Memory B cell (primary cell): ENCODE measurements at places on chromosomes 3 and 15.

DNA sequence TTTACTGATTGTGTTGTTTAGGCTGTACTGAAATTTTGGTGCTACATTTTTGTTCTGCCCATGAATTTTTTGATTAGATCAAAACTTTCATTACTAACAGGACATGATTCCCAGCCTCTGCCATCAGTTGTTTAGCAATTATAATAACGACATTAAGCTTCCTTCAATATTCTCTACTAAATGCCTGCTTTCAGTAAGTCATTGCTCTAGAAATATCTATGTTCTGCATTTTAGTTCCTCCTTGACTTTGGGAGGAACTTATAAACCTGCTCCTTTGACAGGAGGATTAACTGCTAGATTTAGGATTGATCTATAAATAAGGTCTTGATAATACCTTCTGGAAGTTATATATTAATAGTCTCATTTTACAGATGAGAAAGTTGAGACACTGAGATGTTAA is 269.1 kb downstream of the RAP2B start:
- no peak for DNase-seq

DNA sequence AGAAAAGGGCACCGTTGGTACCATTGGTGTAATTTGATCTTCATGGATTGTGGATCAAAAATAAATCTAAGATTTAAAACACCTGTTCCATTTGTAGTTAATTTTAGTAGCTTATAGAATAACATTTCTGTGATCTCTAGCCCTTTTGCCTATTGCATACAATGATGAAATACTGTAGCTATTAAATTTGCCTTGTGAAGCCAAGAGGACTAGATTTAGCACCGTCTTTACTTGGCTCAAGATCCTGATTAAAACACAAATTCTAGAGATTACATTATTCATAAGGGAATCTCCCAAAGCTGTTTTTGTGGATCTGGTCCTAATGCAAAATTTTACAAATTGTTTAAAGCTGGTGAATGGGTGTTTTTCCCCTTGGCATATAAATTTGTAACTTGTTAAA is 8.2 kb downstream of the TBC1D23 start:
- DNase-seq, result no peak

DNA sequence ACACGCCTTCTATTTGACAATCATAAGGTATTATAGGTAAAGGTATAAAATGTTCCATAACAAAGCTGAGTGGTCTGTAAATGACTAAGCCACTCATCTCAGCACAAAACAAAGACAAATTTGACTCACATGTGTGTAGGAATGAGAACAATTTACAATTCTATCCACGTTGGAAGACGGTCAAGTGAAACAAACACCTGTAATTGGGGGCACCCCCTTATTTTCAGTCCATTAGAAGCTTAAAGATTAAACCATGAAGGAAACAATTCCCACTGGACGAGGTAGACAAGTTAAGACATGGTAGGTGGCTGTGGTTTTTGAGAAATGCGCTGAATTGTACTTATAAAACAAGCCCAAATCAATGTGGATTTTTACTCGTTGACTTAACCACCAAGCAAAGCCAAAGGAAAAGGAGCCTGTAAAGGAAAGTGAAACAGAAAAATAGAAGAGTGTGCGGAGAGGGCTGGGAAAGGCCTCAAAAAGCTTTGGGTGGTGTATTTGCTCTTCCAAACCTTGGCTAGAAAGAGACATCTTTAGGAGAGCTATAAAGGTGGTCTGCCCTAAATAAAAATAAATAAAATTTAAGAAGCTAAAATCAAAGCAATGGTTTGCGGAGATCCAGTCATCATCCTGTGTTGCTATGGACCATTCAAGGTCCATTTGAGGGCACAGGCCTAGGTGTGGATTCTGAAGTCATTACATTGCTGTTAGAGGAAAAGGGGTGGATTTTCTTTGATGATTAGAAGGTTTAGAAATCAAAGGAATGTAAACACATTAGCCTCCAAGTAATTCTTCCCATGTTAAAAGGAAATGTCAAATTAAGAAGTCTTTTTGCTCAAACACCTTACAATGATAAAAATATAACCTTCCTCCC is 135.0 kb downstream of the TFG start:
- DNase-seq, result no peak

DNA sequence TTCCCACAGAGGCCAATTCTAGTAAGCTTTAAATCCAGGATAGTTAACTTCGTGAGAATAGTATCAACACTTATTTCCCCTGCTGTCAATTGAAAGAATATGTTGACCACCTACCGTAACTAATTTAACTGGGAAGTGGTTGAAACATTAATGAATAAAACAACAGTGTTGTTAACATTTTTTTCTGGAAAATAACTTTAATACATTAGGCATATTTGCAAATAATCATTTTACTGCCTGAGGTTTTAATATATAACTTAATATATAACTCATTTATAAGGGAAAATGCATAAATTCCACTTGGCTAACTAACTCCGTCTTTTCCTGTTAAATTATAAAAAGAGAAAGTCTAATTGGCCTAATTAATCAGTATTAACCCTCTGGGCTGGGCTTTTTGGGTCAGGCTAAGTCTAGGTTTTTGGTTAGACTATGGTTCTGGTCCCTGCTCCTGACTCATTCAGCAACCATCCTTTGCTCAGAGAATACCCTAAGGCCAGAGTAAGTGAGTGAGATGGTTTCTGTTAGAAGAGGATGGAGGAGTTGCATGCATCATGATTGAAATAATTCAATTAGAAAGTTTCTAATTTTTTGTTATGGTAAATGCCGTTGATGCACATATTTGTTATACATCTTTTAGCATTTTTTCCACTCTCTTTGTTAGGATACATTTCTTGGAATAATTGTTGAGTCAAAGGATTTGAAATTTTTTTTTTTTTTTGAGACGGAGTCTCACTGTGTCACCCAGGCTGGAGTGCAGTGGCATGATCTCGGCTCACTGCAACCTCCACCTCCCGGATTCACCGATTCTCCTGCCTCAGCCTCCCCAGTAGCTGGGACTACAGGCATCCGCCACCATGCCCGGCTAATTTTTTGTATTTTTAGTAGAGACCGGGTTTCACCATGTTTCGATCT is 10.8 kb upstream of the SKIL start:
- no peak for DNase-seq

DNA sequence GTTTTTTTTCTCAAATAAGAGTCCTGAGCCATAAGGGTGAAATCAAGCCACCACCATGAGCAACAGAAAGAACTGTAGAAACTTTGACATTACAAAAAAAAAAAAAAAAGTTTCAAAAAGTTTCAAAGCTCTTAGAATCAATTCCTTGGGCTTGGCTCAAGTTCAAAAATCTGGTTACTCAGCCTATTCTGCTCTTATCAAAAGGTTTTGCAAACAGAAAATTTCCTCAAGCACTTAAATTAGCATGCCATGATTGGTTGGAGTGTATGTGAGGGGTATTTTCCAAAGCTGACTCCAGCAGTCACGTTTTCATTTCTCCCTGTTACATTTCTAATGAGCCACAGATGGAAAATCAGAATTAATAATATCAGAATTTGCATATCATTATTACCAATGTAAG is 12.1 kb upstream of the PEX5L start:
- no peak for DNase-seq

DNA sequence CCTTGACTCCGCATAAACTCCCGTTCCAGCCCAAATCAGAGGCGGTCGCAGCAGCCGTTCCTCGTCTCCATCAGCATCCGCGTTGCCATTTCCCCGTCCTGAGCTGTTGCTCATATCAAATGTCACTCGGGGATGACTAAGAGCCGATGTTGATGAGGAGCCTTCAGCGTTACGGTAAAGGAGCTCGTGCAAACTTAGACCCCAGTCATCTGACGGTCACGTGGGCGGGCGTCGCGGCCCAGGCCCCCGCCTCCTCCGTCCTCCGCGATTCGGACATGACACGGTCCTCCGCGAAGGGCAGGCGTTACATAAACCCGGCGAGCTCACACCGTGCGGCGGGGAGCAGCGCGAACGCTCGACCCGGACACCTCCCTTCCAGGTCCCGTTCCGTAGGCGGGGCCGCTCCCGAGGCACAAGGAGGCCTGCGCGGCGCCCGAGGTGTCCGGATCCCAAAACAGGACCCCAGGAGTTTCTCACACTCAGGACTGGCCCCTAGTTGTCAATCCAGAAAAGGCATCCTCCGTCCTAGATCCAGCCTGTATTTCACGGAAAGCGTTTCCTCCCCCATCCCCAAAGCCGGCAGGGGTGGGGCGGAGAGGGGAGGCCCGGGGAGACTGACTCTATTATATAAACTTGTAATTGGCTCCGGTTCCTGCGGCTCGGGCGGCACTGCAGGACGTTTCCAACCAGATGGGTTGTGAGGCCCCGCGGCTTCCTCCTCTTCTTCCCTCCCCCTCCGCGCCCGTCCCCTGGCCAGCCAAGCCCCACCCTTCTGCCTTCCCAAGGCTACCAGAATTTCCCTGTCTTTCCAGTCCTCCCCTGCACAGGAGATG is 100.0 kb upstream of the IGF1R start:
- DNase-seq, result no peak

GRCh38 chr3:68878322-68878721 is 54.0 kb downstream of the TAFA4 start:
- no peak for DNase-seq

- DNase-seq, result no peak
These were observed 753.8 kb downstream of the ZNF385D start for GRCh38 chr3:20997183-20997582.

- no peak for DNase-seq
These were observed 66.4 kb downstream of the LMCD1 start for GRCh38 chr3:8567784-8568575.

- DNase-seq, result no peak
These were observed 51.0 kb downstream of the VGLL4 start for GRCh38 chr3:11592445-11593298.

DNA sequence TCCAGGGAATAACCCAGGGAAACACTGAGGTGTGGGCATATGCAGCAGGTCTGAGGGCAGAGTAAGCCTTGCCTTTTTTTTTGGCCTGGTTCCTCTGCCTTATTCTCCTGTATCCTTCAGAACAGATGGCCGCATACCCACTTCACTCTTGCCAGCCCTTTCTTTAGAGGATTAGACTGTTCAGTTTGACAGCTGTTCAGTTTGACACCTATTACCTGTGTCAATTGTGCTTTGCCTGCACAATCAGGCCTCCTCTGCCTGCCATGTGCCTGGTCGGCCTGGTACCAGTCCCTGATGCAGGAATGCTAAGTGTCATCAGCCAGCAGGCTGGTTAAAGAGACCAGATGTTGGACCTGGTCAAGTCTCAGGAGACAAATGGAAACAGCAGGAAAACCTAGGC is 22.3 kb downstream of the TM6SF1 start:
- no peak for DNase-seq

DNA sequence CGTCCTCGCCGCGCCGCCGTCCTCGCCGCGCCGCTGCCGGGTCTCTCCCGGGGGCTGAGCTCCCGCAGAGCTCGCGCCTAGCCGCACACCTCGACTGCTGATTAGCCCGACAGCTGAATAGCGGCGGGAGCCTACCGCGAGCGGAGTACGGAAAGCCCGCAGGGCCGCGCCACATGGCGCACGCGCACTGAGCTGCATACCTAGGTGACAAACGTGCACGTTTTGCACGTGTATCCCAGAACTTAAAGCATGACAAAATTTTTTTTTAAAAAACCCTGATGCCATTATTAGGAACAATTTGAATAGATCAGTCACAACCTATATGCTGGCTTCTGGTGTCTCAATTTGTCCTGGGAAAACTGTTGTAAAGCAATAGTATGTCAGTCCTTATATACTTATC is at the start of gene GOLGA8A:
GOLGA8A (minus strand) TSS at position 122 of the 400 bp plus-strand sequence. CDS start 48,117 bp downstream, outside the sequence.
- peak; percentile 68 for DNase-seq

- no peak for DNase-seq
These were observed 551.7 kb downstream of the NR2F2 start for GRCh38 chr15:96882121-96882772.

DNA sequence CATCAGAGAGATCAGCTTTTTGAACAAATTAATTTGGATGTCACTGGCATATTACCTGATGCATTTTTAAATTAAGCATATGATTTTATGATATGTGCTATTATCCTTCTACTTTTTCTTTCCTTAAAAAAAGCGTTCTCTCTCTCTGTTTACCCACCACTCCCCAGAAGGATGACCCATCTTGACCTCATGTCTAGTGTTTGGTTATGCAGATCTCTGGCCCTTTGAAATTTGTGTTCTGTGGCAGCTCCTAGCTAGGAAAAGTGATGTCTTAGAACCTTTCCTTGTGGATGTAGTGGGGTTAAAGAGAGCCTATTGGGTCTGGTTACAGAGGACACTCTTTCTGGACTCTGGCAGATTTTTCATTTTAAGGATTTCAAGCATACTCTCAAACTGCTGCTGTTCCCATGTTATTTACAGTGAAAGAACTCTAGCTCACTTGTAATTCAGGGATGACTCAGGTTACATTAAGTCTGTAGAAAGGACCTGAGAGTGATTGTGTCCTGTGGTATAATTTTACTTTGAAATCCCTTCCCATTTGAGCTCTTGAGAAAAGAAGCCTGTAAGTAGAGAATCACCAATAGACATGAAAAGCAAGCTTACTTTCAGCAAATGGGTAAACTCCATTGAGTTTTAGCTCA is 23.8 kb downstream of the ARHGEF26 start:
- DNase-seq, result no peak

GRCh38 chr3:171396048-171396447 is 64.2 kb downstream of the TNIK start:
- no peak for DNase-seq

DNA sequence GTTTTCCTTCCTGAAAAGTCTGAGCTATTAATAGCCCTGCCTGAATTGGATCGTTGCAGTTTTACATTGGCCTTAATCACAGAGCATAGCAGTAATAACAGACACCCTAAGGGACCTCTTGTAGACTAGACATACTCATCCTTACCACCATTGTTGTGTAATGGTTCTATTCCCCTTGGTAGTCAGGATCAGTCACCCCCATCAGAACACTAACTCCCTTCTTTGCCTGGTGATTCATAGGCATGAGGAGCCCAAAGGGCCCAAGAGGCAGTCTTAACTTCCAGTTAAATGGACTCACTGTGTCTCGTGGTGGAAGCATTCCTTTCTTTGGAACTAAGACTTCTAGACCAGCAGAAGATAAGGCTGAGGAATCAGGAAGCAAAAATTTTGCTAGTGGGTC is 20.2 kb downstream of the CGGBP1 start:
- DNase-seq, result no peak

DNA sequence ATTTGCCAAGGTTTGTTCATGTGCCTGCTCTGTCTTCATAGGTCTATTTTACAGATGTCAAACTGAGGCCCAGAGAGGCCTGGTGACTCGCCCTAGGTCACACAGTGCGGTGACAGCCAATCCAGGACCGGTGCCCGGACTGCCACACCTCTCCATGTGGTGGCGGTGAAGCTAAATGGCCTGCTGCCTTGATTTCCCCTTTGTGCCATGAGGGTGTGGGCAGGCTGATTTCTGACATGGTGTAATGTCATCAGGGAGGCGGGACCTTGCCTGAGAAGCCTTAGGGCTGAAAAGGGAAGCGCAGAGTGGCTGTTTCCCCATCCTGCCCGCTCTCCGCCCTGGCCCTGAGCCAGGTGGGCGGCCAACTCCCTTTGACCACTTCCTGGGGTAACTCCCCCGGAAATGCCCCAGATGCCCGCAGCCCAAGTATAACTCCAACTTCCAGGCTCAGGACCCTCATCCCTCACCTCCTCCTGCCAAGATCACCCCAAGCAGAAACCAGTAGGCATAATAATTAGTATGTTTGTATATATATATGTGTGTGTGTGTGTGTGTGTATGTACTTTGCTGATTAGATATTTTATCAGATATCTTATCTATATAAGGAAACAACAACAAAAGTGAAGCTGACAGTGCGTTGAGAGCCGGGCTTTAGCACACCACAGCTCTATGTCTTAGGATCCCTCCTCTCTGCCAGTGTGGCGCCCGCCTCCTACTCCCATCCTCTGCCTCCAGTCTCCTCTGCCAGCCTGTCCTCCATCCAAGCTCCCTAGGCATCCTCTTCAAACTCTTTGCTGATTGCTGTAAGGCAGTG is 63.9 kb downstream of the IQSEC1 start:
- DNase-seq, result peak; percentile 70

GRCh38 chr15:79455361-79455760 is 23.2 kb downstream of the MINAR1 start:
- no peak for DNase-seq
